ENCODE measurements at places on chromosomes 3 and 15.

- DNase-seq = no peak
Observed at GRCh38 chr3:36595511-36595910, 168.8 kb downstream of the DCLK3 start.

DNA sequence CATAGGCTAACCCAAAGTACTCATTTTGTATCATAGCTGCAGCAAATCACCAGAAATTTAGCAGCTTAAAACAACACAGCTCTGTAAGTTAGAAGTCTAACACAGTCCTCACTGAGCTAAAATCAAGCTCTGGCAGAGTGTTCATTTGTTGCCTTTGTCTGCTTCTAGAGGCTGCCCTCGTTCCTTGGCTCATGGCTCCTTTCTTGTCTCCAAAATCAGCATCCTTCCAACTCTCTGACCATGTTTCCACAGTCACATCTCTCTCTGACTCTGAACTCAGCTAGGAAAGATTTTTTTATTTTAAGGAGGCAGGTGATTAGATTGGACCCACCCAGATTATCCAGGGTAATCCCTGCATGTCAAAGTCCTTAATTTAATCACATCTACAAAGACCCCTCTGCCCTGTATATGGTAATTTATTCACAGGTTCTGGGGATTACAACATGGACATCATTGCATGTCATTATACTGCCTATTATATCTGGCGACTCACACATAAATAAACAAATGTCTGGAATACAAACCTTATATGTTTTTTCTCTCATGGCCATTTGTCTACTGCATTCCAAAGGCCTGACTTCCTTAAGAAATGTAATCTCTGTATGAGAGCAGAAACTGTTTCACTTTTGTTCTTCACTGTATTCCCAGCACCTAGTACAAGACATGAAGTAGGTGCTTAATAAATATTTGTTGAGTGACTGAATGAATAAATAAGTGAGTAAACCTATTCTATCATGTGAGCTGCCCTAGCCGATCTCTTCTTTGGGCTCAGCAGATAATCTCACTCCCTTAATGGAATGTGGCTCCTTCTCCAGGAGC, 15.1 kb upstream of the UACA start:
- no peak for DNase-seq

GRCh38 chr3:123137001-123137400, 64.7 kb upstream of the SEC22A start:
- no peak for DNase-seq

DNA sequence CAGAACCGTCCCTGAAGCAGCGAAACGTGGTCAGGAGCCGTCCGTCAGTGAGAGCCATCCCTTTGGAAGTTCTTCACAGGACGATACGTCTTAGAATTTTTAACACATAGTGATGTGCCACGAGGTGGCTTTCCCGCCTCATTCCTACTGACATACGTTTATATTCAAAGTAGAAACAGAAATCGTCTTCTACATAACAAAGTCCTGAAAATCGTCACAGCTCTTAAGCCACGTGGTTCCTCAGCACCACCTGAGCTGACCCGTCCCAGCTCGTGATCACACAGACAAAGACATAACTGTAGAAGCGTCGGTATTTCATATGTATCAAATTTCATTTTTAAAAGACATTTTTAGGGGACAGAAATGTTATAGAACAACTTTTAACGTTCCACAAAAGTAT, 73.5 kb downstream of the TFRC start:
- DNase-seq = no peak

- no peak for DNase-seq
Observed at GRCh38 chr3:132486099-132486498, 68.8 kb downstream of the DNAJC13 start.

DNA sequence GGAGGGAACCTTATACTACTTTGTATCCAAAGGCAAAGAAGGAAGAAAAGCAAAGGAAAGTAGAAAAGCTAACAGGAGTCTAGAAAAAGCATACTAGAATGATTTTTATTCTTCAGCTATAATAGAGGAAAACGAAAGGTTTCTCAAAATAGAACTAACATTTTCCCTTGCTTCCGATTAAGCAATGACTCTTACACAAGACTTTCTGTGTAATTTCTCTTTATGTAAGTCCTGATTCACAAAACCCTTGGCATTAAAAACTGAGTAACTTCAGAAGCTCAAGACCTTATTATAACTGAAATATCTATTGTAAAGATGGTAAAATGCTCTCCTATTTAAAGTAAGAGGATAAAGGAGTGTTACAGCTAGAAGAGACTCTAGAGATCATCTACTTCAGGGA, 97.4 kb downstream of the DTWD1 start:
- no peak for DNase-seq

GRCh38 chr3:79878708-79879107, 110.9 kb upstream of the ROBO1 start:
- DNase-seq = no peak

DNA sequence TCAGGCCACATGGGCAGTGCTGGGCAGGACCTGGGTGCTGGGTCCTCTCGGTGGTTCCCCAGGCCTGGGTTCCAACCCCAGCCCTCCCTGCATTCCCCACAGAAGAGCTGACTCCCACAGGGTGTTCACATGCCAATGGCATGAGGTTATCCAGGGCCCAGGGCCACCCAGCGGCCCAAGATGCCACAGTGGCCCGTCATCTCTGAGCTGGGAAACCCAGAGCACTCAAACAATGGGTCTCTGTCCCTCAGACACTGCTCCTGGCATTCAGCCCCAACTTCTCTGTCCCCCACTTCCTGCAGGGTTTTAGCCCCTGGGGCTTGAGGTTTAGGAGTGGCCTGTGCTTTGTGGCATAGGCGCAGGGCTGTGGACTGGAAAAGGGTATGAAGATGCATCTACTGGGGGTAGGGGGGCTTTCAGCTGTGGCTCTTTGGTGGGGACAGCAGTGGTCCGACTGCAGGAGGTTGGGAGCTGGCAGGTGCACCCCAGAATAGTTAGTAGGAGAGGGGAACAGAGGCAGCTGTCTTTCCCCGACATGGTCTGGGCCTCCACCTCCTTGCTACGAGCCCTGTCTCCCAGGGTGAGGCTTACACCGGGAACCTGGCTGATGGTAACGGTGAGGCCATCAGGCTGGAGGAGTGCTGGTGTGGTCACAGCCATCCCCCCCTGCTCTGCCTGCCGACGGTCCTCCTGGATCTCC, 1.7 kb downstream of the CCDC9B start:
- DNase-seq = no peak

- no peak for DNase-seq
Observed at GRCh38 chr3:107285197-107285596, 92.0 kb upstream of the CCDC54 start.

DNA sequence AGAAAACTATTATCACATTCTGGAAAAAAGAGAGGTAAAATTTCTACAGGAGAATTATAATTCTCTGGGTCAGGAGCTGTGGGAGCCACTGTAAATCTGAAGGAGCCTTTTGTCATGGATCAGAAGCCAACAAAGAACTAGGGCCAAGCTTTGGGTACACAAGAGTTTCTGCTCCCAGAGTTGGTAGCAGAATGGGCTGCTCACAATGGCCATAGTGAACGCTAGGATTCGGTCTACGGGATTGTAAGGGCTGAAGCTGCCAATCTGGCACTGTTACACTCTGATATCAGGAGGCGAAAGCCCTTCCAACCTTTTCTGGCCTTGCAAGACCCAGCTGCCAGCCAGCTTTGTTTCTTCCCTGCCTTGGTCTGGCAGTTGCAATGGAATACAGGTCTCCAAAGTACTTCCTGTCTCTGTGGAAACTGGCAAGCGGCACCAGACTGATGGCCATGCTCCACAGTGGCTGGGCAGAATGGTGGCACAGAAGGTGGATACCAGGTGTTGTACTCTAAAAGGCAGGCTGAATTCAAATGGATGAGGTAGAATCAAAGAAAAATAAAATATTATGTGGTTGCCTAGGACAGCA, 831.7 kb downstream of the CADM2 start:
- DNase-seq = no peak

DNA sequence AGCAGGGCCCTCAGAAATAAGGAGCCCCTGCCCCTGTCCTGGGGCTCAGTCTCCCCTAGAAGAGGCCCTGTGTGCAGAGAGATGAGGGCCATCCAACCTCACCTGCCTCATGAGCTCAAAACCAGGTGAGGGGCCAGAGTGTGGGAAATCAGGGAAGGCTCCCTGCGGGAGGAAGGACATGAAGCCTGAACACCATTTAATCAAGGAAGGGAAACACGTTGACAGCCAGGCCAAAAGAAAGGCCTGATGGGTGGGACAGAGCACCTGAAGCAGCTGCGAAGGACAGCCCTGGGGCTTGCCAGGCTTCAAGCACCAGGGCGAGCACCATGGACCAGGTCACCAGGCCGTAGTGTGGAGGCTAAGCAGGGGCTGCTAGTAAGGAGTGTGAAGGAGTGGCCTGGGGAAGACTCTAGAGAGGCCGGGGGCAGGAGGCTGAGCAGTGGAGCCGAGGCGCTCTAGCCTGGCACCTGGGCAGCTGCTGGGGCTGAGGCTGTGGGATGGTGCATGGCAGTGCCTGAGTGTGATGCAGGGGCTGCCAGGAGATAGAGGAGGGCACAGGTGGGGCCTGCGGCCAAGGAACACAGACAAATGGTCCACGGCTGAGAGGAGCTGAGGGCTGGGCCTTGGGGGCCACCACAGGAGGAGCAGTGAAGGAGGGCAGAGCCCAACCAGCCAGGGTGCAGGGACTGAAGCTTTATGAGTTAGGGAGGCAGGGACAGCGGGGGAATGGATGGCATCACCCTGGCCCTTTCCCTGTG, 16.1 kb downstream of the ACAA1 start:
- DNase-seq = peak; percentile 28

GRCh38 chr3:134334231-134334900, 39.9 kb downstream of the AMOTL2 start:
- DNase-seq = no peak

- no peak for DNase-seq
Observed at GRCh38 chr3:138359919-138360868, 11.8 kb downstream of the MRAS start.

DNA sequence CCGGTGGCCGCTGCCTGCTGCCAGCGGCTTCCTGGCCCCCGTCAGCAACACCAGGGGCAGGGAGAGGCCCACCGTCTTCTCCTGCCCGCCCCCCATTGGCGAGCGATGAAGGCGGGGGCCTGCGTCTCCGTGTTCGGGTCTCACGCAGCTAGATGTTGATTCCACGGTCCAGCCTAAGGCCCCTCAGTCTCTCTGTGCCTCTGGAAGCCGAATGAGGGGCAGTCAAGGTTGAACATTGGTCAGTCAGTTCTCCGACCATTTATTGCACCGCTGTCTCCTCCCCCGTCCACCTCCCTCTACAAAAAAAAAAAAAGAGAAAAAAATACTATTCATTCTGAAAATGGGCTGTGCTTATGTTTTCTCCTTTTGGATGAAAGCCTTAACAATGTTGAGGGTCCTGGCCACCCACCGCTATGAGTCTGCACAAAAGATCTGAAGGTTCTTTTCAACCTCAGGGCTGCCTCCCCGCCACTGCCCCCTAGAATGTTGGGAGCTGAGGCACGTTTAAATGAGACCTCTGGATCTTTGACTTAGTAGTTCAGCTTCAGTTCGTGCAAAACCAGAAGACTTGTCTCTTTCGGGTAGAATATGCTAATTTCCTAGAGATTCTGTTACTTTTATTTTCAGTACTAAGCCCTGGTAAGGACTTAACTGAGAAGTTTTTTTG, 736 bp downstream of the IREB2 start:
- DNase-seq = peak; percentile 50

- no peak for DNase-seq
Observed at GRCh38 chr15:61755467-61755866, 304.8 kb downstream of the VPS13C start.

DNA sequence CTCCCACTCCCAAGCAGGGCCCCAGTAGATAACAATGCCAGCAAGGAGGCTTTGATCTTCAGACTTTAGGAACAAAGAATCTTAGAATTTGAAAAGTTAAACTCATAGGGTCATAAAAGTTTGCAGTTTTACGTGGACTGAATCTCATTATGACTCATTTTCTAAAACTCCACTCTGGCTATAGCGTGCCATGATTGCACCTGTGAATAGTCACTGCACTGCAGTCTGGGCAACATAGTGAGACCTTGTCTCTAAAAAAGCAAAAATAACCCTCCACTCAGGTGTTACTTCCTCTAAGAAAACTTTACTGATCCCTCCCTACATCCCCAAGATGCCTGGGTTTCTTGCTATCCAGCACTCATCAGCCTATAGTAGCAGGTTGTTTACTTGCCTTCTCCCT, 104.5 kb downstream of the IL20RB start:
- DNase-seq = no peak

- DNase-seq = no peak
Observed at GRCh38 chr3:143895805-143896204, 47.5 kb upstream of the SLC9A9 start.

- DNase-seq = no peak
Observed at GRCh38 chr15:90807786-90808086, 60.7 kb upstream of the FURIN start.

GRCh38 chr3:119015942-119016341, 18.7 kb downstream of the IGSF11 start:
- DNase-seq = no peak

GRCh38 chr3:20564966-20565365, 379.0 kb upstream of the SGO1 start:
- no peak for DNase-seq

DNA sequence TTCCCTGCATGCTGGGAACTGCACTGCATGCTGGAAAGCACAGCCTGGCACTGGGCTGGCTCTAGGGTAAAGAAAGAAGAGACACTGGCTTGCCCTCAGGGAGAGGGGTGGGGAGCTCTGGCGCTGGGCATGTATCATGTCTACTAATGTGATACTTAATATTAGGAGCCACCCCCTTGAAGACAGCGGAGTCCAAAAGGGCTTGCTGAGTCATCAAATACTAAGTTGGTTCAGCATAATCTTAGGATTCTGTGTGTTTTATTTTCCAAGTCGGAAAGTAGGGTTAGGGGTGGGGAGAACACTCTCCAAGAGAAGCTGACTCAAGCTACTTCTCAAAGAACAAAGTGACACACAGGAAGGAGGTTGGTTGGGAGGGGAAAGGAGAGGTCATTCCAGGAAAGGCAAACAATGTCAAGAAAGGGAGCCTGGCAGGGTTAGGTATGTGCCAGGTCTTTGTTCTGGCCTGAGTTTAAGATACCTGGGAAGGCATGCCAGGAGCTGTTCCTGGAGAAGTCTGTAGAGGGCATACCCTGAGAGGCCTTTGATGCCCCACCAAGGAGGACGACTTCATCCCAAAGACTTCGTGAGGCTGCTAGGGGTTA, 237.8 kb upstream of the NR2E3 start:
- DNase-seq = no peak

DNA sequence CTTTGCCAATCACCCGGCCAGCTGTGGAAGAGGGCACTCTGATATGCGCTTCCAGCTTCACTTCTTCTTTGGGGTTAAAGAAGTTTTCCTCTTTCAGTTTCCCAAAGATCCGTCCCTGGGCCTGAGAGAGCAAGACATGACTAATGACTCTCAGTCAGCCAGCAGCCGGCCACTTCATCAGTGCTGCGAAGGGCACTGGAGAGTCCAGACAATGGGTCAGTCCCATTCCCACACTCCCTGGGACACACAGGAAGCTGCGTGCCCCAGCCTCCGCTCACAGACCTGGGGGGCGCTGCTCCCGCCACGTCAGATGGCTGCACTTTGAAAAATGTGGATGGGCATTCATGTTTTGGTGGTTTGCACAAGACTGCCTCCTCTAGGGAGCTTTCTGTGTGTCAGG, 63.3 kb downstream of the SENP2 start:
- no peak for DNase-seq

Measured in left hindlimb (tissue), 1 donor.